ENCODE measurements at places on chromosomes 12 and 14.
A peak's percentile ranks its signal among the peaks of the same experiment; 100 is the strongest.

GRCh38 chr14:68736471-68736871 is 56.4 kb downstream of the ZFP36L1 start:
- DNase-seq: no peak

DNA sequence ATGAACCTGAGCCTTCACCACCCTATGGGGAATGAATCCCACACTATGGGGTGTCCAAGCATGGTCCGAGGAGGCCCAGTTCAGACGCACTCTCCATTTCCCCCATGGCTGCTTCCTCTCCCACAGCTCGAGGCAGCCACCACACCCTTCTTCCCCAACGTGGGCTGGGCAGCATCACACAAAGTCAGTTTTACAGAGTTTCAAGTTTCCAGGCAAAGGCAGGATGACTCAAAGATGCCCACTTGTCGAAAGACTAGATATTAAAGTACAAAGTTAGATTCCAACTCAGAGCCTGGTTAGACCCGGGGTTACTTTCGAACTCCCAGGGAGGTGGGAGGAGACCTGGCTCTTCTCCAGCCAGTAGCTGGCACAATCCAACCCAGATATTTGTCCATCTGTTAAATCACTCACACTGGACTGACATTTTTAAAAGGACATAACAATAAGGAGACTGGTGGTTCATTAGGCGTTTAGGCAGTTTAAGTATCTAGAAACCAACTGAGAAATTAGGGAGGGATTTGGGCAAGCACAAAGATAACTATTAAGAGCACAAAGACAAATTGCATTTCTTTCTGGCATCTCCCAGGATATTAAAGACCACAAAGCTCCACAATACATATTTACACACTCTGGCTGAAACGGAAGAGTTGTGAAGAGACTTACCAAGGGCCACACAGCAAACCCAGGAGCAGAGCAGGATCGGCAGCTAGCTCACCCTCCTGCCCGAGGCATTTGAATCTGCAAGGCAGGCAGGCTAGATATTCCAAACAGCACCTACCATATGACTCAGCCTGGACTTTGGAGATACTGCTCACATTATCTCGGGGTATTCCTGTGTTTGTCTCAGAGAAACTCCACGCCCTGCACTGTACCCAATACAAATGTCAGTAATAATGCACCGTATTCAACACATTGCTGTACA is 34.8 kb downstream of the TMCC3 start:
- no peak for DNase-seq

DNA sequence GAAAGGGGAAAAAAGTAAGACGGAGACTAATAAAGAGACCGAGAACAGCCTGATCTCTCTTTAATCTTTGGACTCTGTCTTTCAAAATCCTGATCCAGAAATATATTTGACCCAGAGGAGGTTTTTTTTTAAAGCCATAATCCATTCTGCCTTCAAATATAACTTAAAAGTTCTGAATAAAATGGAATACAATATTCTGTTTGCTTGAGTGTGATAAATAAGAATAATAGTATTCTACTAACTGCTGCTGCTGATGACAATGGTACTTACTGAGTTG is 1196.0 kb downstream of the GALC start:
- DNase-seq: no peak

DNA sequence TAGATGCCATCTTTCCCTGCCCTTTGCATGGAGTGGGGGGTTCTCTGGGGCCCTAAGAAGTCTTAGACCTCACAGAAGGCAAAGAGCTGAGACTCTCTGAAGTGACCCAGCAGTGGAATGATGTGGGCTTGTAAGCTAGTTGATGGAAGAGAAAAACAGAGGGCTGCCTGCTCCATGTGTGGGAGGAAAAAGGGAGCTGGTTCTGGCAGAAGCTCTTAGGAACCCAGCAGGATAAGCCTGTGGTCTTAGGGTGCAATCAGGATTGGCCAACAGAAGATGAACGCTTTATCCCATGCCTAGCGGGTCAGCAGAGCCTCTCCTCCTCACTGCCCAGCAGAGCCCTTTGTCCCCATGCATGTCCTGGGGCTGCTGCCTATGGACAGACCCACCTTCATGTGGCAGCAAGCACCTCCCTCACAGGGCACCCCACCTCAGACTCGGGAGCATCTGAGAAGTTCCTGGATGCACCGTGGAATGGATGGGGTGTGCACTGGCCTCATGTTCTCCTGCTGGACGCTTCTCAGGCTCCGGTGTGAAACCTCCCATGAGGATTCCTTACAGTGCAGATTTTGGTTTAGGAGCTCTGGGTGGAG is 152.7 kb downstream of the ADGRD1 start:
- no peak for DNase-seq

DNA sequence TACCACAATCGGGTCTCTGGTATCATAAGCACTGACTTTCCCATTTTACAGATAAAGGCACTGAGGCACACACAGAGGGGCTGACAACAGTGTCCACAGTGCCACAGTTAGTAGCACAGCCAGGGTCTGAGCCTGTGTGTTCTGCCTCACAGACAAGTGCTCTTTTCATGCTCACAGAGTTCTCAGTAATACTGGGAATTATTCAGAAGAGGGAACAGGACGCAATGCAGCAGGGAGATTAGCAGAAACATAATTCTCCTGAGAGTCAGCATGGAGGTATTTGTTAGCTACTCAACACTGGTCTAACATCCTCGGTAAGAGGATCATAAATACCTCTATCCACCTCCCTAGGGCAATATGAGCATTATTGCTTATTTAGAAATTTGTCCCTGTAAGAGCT is 219.3 kb upstream of the EEA1 start:
- no peak for DNase-seq

GRCh38 chr14:78297858-78298257 is 127.7 kb downstream of the NRXN3 start:
- no peak for DNase-seq

DNA sequence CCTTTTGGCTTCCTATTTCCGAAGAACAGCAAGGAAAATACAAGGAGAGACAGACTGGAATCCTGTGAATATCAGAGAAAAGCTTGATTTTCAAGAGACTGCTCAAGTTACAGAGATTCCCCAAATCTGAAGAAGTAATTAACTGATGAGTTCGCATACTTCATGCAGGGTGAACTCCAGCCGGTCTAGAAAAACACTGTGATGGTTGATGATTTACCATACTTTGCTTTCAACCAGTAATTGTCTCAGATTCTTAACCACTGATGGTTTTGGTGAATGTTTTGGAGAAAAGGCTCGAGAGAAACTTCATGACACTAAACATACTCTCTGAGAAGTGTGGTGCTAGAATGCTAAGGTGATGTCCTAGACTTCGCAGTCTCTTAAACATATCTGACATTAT is 4.4 kb upstream of the PLXNC1 start:
- no peak for DNase-seq

GRCh38 chr14:72024043-72024407 is 91.8 kb downstream of the RGS6 start:
- DNase-seq: no peak

- peak; percentile 16 for DNase-seq
Measured at GRCh38 chr14:94423453-94424056, 29.0 kb downstream of the SERPINA11 start.

GRCh38 chr12:83256562-83256961 is 569.9 kb downstream of the TMTC2 start:
- DNase-seq: no peak

- DNase-seq: no peak
Measured at GRCh38 chr12:19937161-19937560, 431.2 kb upstream of the PDE3A start.

DNA sequence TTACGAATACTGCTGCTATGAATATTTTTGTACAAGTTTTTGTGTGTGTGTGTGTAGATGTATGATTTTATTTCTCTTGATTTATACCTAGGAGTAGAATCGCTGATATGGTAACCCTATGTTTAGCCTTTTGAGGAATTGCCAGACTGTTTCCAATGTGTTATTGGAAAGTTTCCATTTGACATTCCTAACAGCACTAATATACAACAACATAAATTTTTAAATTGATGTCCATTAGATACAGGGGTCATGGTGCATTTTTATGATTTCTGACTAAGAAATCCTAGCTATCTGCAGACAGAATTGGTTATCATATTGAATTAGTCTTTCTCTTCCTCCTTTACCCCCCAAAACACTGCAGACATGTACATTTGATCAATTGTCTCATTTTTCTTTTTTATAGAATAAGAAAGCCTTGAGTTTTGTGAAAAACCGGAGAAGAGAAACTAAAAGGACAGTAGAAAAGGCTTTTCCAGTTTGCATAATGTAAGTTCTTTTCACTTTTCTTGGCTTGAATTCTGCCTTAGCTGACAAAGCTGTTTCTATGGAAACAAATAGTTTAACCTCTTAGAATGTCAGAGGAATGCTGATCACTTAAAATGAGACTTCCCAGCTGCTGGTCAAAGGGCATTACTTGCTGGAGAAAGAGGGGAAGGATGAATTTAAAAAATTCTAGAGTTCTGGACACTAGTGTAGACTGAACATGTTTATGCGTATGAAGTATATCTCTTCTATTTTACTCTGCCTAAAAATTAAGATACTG is 28.2 kb downstream of the PALS1 start:
- no peak for DNase-seq

- DNase-seq: no peak
Measured at GRCh38 chr12:19712041-19712440, 272.7 kb downstream of the AEBP2 start.

DNA sequence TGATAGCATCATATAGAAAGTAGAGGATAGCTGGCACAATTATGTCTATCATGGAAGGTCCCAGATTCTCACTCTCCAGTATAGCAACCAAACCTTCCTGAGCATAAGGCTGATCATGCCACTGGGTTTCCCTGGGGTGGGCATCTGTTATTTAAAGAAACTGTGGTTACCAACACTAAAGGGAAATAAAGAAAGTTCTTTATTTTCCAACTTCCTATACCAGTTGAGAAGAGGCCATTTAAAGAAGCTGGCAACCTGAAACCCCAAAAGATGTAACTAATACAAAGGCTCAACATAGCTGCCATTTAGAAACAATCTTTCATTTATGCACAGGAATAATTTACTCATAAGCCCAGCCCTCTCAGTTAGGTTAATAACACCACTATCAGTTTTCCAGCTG is 3.1 kb downstream of the BCAT1 start:
- DNase-seq: no peak

DNA sequence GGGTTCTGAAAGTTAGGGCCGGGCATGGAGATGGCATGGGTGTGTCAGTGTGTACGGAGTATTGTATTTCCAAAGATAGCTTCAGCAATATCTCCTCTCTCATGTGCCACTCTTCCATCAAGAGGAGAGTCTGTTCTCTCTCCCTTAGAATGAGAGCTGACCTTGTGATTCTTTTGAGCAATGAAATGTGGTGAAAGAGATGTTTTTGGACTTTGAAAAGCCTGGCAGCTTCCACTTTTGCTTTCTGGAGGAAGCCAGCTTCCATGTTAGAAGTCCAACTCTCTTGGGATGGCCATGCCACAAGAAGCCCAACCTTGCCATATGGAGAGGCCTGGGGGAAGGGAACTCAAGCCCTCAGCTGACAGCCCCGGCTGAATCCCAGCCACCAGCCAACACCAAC is 72.4 kb upstream of the GZMB start:
- no peak for DNase-seq

GRCh38 chr14:93347850-93348249 is 868 bp downstream of the COX8C start:
- DNase-seq: no peak

DNA sequence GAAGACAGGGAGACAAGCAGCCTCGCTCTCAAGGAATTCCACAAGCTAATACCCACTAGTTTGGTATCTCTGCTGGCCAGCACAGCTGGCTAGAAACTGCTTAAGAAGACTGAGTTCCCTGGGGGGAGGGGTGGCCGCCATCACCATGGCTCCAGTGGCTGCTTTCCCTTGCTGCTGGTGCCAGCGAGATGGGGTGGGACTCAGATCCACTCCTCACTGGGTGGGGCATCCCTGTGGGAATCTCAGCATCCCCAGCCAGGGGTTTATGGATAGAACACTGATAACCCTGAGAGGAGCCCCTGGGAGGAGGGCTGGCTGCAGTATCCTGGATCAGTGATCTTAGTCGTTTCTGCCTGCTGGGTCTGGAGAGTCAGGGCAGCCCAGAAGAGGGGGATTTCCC is 170.6 kb upstream of the MDGA2 start:
- no peak for DNase-seq

DNA sequence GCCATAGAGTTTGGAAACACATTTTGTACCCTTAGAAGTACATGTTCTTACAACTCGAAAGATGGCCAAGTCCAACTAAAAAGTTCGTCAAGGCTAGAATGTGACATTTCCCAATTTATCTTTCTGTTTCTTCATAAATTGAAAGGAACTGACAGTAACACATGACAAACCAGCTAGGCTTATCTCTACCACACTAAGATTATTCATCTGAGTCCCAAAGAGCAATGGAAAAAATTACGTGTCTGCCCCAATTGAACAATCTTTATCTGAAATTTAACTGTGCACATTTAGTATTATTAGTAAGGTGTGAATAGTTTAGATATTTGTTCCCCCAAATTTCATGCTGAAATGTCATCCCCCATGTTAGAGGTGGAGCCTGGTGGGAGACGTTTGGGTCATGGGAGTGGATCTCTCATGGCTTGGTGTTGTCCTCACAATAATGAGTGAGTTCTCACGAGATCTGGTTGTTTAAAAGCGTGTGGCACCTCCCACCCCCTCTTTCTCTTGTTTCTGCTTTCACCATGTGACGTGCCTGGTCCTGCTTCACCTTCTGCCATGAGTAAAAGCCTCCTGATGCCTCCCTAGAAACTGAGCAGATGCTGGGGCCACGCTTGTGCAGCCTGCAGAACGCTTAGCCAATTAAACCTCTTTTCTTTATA is 13.3 kb downstream of the CPM start:
- no peak for DNase-seq

GRCh38 chr12:109567296-109567695 is 6.0 kb downstream of the MMAB start:
- DNase-seq: no peak

DNA sequence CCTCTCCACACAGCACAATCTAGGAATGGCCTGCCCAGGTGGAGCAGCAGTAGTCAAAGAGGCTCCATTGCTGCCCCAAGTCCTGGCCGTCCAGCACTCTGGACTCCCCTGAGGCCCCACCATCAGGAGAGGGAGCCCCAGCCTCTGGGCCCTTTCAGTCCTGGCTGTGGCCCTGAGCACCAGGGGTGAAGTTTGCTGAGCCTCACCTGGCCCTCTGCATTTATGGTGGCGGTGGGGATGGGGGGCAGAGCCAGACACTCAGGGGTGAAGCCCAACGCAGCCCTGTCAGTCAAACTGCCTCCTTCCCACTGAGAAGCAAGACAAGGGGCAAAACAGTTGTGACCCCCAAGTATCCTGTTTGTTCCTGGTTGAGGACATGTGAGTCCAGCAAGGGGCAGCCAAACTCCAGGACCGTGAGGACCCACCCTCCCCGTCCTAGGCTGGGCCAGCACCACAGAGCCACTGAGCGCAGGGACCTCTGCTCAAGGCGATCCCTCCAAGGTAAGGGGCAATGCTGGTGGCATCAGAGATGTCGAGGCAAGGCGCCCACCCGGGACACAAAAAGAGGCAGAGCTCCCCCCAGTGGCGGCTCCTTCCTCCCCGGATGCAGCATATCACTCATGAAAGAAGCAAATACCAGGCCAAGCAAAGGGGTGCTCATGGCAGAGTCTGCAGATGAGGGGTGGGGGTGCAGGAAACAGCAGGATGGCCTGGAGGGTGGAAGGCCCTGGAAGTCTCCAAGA is 4.8 kb upstream of the AMN start:
- no peak for DNase-seq

- no peak for DNase-seq
Measured at GRCh38 chr14:62364161-62364560, 601.9 kb downstream of the SNAPC1 start.

Data from NCI-H524 treated with DMSO at 0.1 percent for 48 hours (cell line).